ENCODE measurements at places on chromosomes 5 and 9. TPM values are rescaled to one million over a fixed set of nuclear protein-coding genes. Genes with fewer than 3 reads are reported as not detected.

- H3K27ac ChIP-seq, result no peak overlapping the region
- H3K27me3 ChIP-seq, result peaks cover 10% of the 10 kb centered on the region
- H3K36me3 ChIP-seq, result no peaks in the 10 kb centered on the region
Observed at GRCh38 chr5:82519558-82519957, 241.4 kb upstream of the RPS23 start.

DNA sequence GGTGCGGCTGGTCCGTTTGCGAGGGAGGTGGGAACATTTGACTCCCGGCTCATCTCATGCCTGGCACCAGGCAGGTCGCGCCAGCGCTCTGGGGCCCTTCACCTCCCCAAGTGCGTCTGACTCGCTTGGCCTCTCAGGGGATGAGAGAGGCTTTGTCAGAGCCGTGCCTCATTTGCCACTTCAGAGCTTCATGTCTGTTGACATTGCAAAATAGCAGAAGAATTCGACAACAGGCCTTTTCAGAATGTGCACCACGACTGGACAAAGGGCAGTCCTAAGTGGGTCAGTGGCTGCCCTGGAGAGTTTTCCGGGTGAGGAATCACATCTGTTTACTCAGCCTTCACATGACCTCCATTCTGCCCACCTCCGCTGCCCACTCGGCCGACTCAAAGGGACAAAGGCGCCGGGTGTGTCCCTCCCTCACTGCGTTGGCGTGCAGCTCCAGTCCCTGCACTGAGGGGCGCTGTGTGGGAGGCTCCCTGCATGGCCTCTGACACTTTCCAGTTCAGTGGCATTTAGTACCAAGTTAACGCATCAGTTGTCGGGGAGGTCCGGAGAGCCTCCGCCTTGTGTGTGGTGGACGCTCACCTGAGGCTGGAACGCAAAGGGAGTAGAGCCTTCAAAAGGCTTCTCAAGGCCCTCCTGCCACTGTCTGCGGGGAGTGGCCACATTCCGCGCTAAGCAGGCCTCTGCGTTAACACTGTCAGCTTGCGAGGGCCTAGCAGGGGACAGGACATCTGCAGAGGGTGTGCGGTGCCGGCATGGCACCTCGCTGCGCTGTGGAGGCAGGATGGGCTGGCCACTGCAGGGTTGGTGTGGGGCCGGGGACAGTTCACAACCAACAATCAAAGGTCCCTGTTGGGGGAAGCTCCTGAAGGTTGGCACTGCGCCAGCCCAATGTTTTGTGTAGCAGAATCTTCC, 171.5 kb downstream of the NXNL2 start:
- no peaks in the 10 kb centered on the region for H3K4me1 ChIP-seq
- H3K4me3 ChIP-seq, result no peak overlapping the region
- peaks cover 11% of the 10 kb centered on the region for H3K27me3 ChIP-seq
- no peaks in the 10 kb centered on the region for H3K36me3 ChIP-seq

- H3K4me1 ChIP-seq, result no peaks in the 10 kb centered on the region
- H3K4me3 ChIP-seq, result no peak overlapping the region
- no peak for DNase-seq
- H3K27ac ChIP-seq, result no peak overlapping the region
- H3K36me3 ChIP-seq, result no peaks in the 10 kb centered on the region
- peaks cover 6% of the 10 kb centered on the region for H3K27me3 ChIP-seq
Observed at GRCh38 chr9:27519466-27520465, 4.3 kb upstream of the IFNK start.

DNA sequence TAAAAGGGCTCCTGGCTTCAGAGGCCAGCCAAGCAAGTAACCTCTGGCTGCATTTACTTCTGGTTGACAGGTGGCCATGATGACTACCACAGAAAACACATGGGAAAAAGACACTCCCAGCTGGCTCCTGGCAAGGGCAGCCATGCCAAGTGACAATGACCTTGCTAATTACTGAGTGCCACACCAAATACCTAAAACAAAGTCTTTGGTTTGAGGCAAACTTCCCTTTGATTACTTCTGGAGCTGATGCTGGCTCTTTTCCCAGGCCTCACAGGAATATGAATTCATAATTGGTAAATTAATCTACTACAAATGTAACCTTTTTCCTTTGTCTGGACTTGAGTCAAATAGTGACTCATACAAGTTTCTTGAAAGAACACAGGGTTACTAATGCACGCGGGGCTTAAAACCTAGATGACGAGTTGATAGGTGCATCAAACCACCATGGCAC, 61.0 kb downstream of the LPAR1 start:
- H3K4me1 ChIP-seq, result no peaks in the 10 kb centered on the region
- H3K27ac ChIP-seq, result no peak overlapping the region
- no peak overlapping the region for H3K4me3 ChIP-seq
- no peaks in the 10 kb centered on the region for H3K27me3 ChIP-seq
- peaks cover 4% of the 10 kb centered on the region for H3K36me3 ChIP-seq

Gene TTC23L
- total RNA-seq, result not detected

Gene TMEM215
- not detected for total RNA-seq

All from natural killer cell treated with Interleukin-12 subunit alpha and Interleukin-12 subunit beta and Interleukin-15 and Interleukin-18, amount 100 ng/mL, for 72 hours (primary cell).